CD4-positive, alpha-beta T cell treated with Interleukin-12 subunit alpha and Interleukin-12 subunit beta, for 1 hour (primary cell): ENCODE measurements at places on chromosomes 3 and 15.

DNA sequence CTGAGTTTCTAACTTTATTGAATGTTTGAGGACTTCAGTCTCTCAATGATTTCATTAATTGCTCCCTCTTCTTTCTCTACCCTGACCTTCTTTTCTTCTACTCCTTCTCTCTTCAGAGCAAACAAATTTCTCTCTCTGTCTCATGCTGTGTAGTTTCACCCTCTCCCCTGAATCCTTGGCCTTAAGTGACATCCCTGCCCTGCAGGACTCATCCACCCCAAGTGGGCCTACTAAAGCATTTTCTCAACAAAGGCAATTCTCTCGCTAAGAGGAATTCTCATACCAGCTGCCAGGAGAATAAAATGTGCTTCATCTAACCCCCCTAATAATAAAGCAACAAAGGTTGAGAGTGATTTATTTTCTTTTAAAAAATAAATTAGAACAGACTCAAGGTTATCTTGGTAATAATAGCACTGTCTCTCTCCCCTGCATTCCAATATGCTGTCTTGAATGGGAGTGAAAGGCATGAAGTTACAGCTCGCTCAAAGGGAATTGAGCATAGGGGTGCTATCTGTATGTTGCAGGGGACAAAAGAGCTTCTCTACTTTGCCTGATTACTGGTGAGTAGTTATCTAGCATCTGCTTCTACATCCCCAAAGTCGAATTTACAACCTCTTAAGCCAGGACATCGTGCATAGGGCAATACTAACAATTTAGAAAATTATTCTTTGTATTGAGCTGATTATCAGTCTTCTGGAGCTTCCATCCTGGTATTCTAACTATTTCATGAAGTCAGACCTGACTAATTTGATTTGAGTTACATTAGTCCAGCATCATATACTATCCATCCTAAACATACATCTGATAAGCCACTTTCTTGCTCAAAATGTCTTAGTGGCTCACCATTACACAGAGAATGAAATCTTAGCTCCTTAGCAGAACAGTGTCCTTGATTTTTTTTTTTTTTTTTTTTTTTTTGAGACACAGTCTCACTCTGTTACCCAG is 76.9 kb upstream of the DNAJC19 start:
- no peak for DNase-seq

GRCh38 chr3:151593928-151594327 is 133.1 kb upstream of the IGSF10 start:
- no peak for DNase-seq

DNA sequence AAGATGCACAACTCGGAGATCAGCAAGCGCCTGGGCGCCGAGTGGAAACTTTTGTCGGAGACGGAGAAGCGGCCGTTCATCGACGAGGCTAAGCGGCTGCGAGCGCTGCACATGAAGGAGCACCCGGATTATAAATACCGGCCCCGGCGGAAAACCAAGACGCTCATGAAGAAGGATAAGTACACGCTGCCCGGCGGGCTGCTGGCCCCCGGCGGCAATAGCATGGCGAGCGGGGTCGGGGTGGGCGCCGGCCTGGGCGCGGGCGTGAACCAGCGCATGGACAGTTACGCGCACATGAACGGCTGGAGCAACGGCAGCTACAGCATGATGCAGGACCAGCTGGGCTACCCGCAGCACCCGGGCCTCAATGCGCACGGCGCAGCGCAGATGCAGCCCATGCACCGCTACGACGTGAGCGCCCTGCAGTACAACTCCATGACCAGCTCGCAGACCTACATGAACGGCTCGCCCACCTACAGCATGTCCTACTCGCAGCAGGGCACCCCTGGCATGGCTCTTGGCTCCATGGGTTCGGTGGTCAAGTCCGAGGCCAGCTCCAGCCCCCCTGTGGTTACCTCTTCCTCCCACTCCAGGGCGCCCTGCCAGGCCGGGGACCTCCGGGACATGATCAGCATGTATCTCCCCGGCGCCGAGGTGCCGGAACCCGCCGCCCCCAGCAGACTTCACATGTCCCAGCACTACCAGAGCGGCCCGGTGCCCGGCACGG is 991 bp downstream of the SOX2 start:
- DNase-seq: no peak

GRCh38 chr15:79366691-79367090 is 55.8 kb downstream of the TMED3 start:
- no peak for DNase-seq

GRCh38 chr15:64437982-64438381 is 22.4 kb upstream of the ZNF609 start:
- DNase-seq: no peak

DNA sequence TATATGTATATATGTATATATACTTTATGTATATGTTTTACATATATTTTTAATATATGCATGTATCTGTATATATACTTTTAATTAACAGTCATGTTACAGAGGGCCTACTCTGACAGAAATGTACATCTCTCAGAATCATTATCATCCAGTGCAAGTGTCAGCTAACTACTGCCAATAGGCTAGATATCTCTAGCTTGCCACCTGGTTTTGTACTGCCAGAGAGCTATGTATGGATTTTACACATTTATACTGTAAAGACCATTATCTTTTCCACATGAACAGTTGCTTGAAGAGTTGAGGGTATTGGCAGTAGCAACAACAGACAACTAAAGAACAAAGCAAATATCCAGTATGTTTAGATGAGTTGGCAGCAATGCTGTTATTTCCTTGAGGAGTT is 99.7 kb upstream of the VGLL3 start:
- no peak for DNase-seq

DNA sequence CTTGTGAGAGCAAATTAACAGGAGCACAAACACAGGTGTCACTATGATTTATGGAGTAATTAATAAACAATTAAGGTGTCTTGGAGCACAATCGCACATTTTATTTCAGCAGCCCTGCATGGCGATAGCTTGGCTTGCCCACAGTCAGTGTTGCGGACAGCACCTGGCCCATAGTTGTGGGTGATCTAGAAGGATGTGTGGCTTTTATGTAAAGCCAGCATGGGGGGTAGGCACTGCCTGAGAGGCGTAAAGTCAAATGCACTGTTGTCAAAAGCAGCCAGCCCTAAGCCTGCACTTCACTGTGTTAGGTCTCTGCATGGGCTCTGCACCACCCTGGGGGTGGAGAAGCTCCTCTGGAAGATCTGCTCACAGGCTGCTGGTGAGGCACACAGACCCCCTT is 177.4 kb upstream of the PPP2R3A start:
- DNase-seq: no peak
